ENCODE measurements at places on chromosomes 2 and 18. TPM values are rescaled to one million over a fixed set of nuclear protein-coding genes. Genes with fewer than 3 reads are reported as not detected.

GRCh38 chr2:12091201-12091806 lies 344.9 kb downstream of the LPIN1 start:
- DNase-seq: no peak

- no peak for DNase-seq
Observed at GRCh38 chr2:101388232-101388631, 929 bp upstream of the CREG2 start.

TGFA gene
- total RNA-seq: 1.0 TPM

IFT172 gene
- total RNA-seq: 19.3 TPM
